ENCODE measurements at places on chromosomes 2 and 18.

DNA sequence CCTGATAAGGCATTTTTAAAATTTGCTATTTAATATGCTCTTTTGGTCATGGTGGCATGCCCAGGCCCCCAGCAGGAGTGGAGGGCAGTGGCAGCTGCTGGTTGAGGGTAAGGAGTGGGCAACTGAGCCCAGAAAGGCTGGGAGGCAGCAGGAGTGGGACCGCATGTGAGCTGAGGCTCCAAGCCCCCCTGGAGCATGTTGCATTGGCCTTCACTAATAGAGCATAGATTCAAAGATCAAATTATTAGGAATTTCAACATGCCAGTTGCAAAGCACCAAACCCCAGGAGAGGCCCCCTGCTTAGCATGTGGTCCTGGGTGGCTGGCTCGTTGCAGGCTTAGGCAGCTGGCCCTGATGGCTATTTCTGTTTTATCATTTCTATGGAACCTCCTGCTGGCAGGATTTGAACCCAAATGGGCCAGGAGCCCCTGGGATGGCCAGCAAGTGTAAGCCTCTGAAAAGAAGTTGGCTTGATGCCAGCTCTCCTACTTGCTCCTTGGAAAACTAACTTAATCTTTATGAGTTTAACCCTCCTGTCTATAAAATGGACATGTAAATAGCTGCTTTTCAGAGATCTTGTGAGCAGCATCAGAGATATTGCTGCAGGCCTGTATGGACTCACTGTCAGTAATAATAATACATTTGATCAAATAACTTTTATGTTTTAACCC lies 42.1 kb upstream of the TMEM131 start:
- no peaks in the 10 kb centered on the region for H3K27me3 ChIP-seq
- H3K4me3 ChIP-seq = no peak overlapping the region
- ATAC-seq = no peak

GRCh38 chr2:165699946-165700345 lies 94.1 kb downstream of the GALNT3 start:
- no peak for ATAC-seq
- H3K27ac ChIP-seq = no peak overlapping the region
- H3K27me3 ChIP-seq = no peaks in the 10 kb centered on the region
- H3K36me3 ChIP-seq = no peaks in the 10 kb centered on the region
- no peaks in the 10 kb centered on the region for H3K4me1 ChIP-seq

- no peaks in the 10 kb centered on the region for H3K36me3 ChIP-seq
- H3K27ac ChIP-seq = no peak overlapping the region
- no peak overlapping the region for H3K4me3 ChIP-seq
- no peaks in the 10 kb centered on the region for H3K27me3 ChIP-seq
- ATAC-seq = no peak
- no peaks in the 10 kb centered on the region for H3K4me1 ChIP-seq
Measured at GRCh38 chr18:22387364-22387763, 30.4 kb downstream of the CTAGE1 start.

- H3K4me3 ChIP-seq = no peak overlapping the region
- no peak overlapping the region for H3K27ac ChIP-seq
- ATAC-seq = no peak
Measured at GRCh38 chr18:11506856-11507255, 102.5 kb upstream of the SLC35G4 start.

- no peak overlapping the region for H3K27ac ChIP-seq
- H3K36me3 ChIP-seq = no peaks in the 10 kb centered on the region
- H3K27me3 ChIP-seq = no peaks in the 10 kb centered on the region
- H3K4me1 ChIP-seq = no peaks in the 10 kb centered on the region
- H3K4me3 ChIP-seq = no peak overlapping the region
- ATAC-seq = no peak
Measured at GRCh38 chr2:211331736-211332135, 775.3 kb downstream of the CPS1 start.

GRCh38 chr2:62175728-62176127 lies 20.2 kb upstream of the B3GNT2 start:
- no peaks in the 10 kb centered on the region for H3K4me1 ChIP-seq
- no peak for ATAC-seq
- no peaks in the 10 kb centered on the region for H3K27me3 ChIP-seq

DNA sequence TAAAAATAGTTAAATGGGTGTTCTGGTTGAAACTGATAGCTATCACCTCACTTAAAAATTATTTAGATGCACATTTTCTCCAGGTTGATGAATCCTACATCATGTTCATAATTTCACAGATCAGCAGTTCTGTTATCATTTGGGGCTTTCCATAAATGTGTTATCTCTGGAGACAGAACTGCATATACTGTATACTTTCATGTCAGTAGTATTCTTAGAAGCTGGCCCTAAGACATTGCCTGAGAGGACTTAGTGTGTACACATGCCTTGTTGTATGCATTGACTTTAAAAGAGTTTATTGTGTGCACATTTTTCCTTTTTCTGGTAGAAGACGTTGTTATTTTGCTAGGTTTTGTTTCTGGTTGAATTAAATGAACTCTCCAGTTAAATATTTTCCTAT lies 41.0 kb downstream of the PIK3C3 start:
- no peak for ATAC-seq
- no peaks in the 10 kb centered on the region for H3K4me1 ChIP-seq
- peaks cover 84% of the 10 kb centered on the region for H3K36me3 ChIP-seq
- no peak overlapping the region for H3K27ac ChIP-seq
- H3K4me3 ChIP-seq = no peak overlapping the region

GRCh38 chr2:98975611-98976010 lies 39.6 kb upstream of the CRACDL start:
- peaks cover 6% of the 10 kb centered on the region for H3K27me3 ChIP-seq
- no peak overlapping the region for H3K27ac ChIP-seq
- no peaks in the 10 kb centered on the region for H3K4me1 ChIP-seq
- no peaks in the 10 kb centered on the region for H3K36me3 ChIP-seq

DNA sequence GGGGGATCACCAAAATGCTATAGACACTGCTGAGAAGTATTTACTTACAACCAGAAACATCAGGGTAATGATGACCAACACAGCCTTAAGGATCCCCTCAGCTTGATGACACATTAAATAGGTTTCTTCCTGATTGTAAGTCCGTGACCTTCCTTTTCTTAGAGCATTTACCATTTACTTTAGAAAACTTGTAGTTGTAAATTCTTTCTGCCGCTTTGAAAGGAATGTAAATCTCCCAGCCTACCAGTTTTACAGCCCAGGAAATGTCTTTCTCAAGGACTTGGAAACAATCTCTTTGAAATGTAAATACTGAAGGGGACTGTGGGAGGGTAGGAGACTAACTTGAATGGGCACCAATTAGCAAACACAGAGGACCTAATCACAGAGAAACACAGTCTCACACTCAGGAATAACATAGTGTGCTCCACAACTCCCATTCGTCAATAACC lies 278.6 kb downstream of the DSC3 start:
- no peaks in the 10 kb centered on the region for H3K4me1 ChIP-seq
- ATAC-seq = no peak
- no peak overlapping the region for H3K27ac ChIP-seq
- no peaks in the 10 kb centered on the region for H3K36me3 ChIP-seq
- no peak overlapping the region for H3K4me3 ChIP-seq

GRCh38 chr2:85994421-85994777 lies 105.6 kb upstream of the ST3GAL5 start:
- no peaks in the 10 kb centered on the region for H3K36me3 ChIP-seq
- no peak overlapping the region for H3K27ac ChIP-seq
- no peak for ATAC-seq
- no peaks in the 10 kb centered on the region for H3K27me3 ChIP-seq
- no peak overlapping the region for H3K4me3 ChIP-seq
- H3K4me1 ChIP-seq = peaks cover 11% of the 10 kb centered on the region

DNA sequence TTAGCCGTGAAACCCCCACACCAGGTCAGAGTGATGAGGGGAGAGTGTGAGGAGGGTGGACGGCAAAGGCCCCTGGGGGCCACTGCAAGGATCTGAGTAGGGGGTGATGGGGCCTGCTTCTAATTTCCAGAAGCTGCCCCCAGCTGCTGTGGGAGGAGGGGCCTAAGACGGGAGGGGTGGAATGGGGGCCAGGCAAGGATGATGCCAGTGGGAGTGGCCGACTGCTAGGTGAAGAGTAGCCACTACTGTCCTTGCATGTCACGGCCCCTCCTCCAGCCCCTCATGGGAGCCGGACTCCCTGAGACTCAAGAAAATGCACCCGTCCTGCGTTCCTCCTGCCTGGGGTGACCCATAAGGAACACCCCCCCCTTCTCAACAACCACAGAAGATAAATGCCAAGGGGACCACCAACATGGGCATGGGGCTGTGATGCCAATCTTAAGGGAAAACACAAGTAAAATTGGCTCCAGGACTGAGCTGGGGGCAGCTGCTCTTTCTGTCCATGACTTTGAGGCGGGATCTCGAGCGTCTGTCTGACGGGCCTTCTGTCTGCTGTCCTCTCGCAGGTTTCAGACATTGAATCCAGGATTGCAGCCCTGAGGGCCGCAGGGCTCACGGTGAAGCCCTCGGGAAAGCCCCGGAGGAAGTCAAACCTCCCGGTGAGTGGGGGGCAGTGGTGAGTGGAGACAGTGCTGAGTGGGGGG lies 24.2 kb upstream of the PRLH start:
- H3K36me3 ChIP-seq = no peaks in the 10 kb centered on the region
- H3K4me3 ChIP-seq = no peak overlapping the region
- peaks cover 6% of the 10 kb centered on the region for H3K27me3 ChIP-seq
- ATAC-seq = no peak
- H3K27ac ChIP-seq = no peak overlapping the region

- no peak overlapping the region for H3K27ac ChIP-seq
- H3K4me3 ChIP-seq = no peak overlapping the region
- H3K27me3 ChIP-seq = no peaks in the 10 kb centered on the region
- H3K4me1 ChIP-seq = no peaks in the 10 kb centered on the region
Measured at GRCh38 chr2:195343942-195344530, 313.0 kb upstream of the SLC39A10 start.

DNA sequence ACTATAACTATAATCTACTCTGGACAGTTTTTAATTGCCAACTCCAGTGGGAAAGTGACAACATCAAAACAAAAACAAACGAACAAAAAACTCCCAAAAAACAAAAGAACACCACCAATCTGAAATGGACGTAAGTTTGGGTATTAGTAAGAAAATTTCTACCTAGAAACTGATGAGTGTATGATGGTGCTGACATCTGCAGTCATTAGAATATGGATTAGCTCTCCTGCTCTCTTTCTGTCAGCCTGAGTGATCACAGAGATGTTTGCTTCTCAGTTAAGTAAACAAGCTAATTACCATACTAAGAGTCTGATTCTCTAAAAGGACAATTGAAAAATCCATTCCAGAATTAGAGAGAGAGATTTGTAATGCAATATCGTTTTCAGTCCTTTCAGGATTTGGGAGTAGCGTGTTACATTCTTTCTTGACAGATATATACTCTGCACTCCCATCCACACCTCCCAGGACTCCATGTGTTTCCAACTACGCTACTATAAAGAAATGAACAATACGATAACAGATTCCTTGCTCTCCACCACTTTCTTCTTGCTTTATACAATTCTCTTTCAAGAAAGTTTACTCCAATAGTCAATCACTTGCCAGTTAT lies 1347.4 kb upstream of the PIK3C3 start:
- no peaks in the 10 kb centered on the region for H3K36me3 ChIP-seq
- H3K4me1 ChIP-seq = no peaks in the 10 kb centered on the region
- H3K27me3 ChIP-seq = no peaks in the 10 kb centered on the region
- ATAC-seq = no peak

DNA sequence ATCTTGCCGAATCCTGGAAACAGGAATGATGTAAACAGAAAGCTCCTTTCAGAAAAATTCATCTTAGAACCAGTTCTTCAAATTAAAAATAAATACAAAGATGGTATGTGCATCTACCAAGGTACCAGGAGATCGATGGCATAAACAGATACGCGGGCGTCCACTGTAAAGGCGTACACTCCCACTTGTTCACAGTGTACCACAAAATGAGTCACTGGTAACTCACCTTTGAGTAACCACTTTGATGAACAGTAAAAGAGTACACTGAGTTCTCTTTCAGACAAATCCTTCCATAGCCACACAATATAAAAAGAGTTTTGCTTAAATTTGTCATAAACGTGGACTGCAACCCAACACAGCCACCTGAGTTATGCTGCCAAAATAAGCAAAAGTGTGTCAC lies 128.3 kb downstream of the DNER start:
- peaks cover 20% of the 10 kb centered on the region for H3K27me3 ChIP-seq
- H3K36me3 ChIP-seq = no peaks in the 10 kb centered on the region
- no peak overlapping the region for H3K27ac ChIP-seq
- H3K4me1 ChIP-seq = no peaks in the 10 kb centered on the region
- no peak overlapping the region for H3K4me3 ChIP-seq

DNA sequence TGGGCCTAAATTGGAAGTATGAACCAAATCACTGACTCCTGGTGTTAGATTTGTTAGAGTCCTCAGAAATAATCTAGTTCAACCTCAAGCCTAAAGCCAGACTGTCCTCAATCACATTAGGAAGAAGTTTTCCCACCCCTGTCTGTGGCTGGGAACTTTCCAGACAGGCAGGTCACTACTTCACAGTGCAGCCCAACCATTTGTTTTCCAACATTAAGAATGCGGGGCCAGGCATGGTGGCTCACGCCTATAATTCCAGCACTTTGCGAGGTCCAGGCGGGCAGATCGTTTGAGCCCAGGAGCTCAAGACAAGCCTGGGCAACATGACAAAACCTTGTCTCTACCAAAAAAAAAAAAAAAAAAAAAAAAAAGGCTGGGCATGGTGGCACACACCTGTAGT lies 5.5 kb upstream of the OSBPL1A start:
- no peaks in the 10 kb centered on the region for H3K36me3 ChIP-seq
- peaks cover 19% of the 10 kb centered on the region for H3K27me3 ChIP-seq
- no peak overlapping the region for H3K4me3 ChIP-seq
- no peaks in the 10 kb centered on the region for H3K4me1 ChIP-seq
- ATAC-seq = no peak

All from gastroesophageal sphincter (tissue), 4 donors.